GM13977 (cell line): ENCODE measurements at places on chromosomes 2 and 18.
A peak's percentile ranks its signal among the peaks of the same experiment; 100 is the strongest.

- DNase-seq, result no peak
These were observed 125.1 kb downstream of the TMEM200C start for GRCh38 chr18:5770176-5770575.

DNA sequence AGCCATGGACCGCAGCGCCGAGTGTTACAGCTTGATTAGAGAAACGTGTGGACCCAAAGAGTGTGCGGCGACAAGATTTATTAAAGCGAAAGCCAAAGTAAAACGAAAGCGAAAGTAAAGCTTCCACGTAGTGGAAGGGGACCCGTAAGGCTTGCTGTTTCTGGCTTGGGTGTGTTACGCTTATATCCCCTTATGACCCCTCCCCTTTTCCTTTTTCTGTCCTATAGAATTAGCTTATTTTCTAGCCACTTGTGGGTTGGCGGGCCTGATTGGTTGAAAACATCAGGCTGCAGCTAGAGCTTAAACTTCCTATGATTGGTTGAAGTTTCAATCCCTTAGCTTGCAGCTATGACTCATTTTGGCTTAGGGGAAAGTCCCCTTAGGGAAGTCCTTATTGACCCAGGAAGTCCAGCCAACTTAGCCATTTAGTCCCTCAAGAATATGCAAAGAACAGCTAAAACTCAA is 969.7 kb downstream of the DCDC2C start:
- DNase-seq, result no peak

GRCh38 chr2:198052741-198053140 is 248.3 kb downstream of the PLCL1 start:
- DNase-seq, result no peak

- DNase-seq, result no peak
These were observed 83.2 kb downstream of the CTIF start for GRCh38 chr18:48621815-48622555.

DNA sequence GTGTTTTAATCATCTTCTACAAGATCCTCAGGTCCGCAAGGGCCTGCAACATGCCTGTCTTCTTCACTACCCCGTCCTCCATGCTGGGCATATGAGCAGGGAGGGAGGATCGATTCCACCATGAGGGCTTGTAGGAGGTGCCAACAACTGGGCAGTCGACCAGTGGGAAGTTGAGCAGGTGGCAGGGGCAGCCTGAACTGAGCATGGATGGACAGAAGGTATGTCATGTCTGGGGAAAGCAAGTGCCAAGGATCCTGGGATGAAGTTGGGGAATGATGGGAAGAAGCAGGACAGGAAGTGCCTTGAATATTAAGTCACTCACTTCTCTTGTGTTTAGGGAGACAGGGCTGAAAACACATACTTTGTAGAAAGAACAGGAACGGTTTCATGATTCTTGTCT is 44.7 kb downstream of the CTIF start:
- no peak for DNase-seq

GRCh38 chr18:13823707-13824395 is at the start of gene MC5R:
MC5R (plus strand) TSS chr18:13824149; CDS start chr18:13825766, 1,617 bp downstream.
- DNase-seq, result peak; percentile 93

- no peak for DNase-seq
These were observed 78.6 kb downstream of the RFTN2 start for GRCh38 chr2:197596766-197597165.

GRCh38 chr2:218438596-218438995 is 19.7 kb downstream of the VIL1 start:
- DNase-seq, result no peak

DNA sequence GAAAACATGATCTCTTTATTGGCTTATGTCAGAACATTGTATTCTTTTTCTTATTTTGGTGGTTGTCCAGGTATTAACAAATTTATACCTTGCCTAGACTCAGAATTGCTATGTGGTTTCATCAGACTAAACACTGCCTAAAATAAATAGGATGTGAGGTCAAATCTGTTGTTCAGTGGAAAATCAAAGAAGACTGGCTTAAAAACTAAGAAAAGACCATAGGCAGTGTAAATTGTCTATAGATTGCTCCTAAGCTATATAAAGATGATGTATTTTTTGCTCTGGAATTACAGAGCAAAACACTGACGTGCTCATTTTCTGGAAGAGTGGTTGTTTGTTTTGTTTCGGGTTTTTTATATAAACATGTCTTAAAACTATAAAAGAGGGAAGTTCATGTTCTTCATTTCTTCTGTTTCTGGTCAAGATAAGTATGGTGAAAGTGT is 266.0 kb downstream of the ALPK2 start:
- no peak for DNase-seq

DNA sequence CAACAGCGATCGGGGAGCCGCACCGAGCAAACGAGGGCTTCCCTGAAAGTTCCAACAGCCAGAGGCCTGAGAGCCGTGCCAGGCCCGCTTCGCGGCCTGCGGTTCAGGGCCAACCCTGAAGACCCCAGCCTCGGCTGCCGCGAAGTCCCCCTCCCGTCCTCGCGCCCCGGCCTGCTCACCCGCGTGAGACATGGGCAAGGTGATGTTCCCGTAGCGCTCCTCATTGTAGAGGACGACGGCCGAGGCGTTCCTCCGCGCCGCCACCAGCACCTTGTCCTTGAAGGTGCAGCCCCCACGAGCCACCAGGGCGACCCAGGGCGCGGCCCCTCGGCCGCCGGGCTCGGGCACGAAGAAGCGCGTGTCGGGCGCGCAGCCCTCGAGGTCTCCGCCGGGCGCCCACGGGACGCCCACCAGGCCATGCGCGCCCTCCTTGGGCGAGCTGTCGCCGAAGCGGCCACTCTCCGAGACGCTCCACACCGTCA is 510 bp downstream of the RNF149 start:
- DNase-seq, result peak; percentile 58

DNA sequence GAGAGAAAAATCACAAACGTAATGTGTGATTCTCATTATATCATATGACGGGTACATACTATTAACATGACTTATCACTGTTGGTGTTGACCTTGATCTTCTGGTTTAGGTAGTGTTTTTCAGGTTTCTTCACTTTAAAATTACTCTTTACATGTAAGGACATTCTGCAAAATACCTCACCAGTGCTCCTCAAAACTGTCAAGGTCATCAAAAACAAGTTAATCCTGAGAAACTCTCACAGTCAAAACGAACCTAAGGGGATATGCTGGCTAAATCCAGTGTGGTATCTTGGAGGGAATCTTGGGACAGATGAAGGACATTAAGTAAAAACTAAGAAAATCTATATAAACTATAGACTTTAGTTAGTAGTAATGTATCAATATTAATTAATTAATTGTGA is 499.8 kb downstream of the IRS1 start:
- no peak for DNase-seq

DNA sequence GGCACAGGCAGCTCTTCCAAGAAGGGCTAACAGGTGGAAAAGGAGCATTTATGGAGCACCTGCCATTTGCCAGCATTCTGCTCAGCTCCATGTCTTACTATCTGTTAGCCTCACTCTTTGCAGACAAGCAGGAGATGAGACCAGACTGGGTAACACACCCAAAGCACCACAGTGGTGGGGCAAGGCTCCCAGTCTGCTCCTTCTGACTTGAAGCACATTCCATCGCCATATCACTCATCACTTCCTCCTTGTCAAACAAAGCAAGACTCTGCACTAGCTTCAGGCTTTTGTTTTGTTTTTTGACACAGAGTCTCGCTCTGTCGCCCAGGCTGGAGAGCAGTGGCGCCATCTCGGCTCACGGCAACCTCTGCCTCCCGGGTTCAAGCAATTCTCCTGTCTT is 182.8 kb downstream of the MGAT5 start:
- no peak for DNase-seq

- DNase-seq, result no peak
These were observed 59.1 kb downstream of the NCK2 start for GRCh38 chr2:105803773-105804172.

DNA sequence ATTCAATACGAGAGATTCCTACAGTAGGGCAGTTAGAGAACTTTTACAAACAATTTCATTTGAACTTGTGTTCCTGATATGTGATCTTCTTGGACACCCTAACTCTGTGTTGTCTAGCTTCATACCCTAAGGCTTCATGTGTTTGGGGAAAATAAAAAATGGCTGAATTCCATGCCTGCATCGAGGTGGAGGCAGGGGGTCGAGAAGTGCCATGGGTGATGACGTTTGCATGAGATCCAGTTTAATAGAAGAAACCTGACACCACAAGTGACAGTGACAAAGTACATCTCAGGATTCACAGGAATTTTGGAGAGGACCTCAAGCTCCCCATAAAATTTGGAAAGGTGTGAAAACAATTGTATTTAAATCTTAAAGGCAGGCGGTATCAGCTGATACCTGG is 169.2 kb upstream of the NABP1 start:
- DNase-seq, result no peak

GRCh38 chr18:25724121-25724520 is 366.3 kb downstream of the SS18 start:
- DNase-seq, result no peak

GRCh38 chr18:47917923-47918610 is 12.4 kb downstream of the SMAD2 start:
- DNase-seq, result no peak

GRCh38 chr2:28161466-28161865 is 231.2 kb upstream of the FOSL2 start:
- no peak for DNase-seq

GRCh38 chr2:210072922-210073509 is 70.6 kb downstream of the RPE start:
- DNase-seq, result peak; percentile 18

GRCh38 chr2:54555318-54555837 is 99.3 kb downstream of the SPTBN1 start:
- DNase-seq, result no peak

DNA sequence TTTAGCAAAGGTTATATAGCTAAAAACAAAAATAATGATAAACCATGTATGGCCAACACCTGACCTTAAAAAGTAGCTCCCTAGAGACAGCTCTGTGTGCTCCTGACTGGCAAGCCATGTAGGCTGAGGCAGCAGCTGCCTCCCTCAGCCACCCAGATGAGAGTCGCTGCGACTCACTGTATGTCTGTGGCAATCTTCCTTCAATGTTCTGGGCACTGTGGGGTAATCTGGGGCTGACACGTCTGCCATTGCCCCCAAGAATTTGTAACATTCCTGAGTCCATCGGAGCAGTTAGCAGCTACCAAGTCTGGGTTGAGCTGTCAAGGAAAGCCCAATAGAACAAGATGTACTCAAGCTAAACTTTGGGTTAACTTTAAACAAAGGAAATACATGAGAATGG is 106.4 kb upstream of the DAPL1 start:
- no peak for DNase-seq

- DNase-seq, result peak; percentile 76
These were observed 154.3 kb downstream of the EIPR1 start for GRCh38 chr2:3223080-3223923.

GRCh38 chr2:99648178-99648844 is 158.5 kb upstream of the REV1 start:
- no peak for DNase-seq

DNA sequence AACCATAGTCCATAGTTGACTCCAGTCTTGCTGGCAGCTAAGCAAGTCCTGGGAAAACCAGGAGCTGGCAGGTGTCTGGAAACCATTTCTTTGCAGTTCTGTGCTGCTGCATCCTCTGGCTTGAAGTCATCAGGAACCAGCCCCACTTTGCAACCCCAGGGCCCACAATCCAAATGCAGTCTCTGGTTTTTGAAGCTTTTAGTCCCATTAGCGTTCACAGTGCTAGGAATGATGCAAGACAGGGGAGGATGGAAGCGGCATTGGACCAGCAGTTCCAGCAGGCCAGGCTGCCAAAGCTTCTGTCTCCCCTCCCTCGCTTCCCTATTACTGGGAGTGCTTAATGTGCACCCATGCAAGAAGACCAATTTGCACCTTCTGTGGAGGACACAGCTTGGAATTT is 106.4 kb downstream of the ZBTB7C start:
- DNase-seq, result no peak

DNA sequence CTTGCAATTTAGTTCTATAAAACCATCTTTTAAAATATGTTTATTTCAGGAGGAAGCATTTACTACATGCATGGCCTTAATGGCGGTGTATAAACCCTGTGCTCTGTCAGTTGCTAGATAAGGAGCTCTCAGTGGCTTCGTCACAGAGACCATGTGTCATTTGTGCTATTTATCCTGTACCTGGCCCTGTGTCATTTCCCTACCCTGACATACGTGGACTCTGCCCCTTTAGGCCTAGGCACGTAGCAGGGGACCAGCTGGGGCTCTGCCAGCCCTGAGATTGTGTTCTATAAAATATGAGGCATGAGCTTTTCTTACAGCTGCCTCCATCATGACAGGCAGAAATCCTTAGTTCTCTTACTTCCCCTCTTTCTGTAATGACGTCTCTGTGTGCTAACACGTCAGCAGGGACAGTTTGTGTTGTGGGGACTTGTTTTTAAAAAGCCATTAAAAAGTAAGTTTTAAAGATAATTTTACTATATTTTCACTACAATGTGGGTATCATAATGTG is 88.0 kb downstream of the ITGB1BP1 start:
- DNase-seq, result no peak

GRCh38 chr2:126837966-126838715 is 60.5 kb upstream of the TEX51 start:
- DNase-seq, result no peak

DNA sequence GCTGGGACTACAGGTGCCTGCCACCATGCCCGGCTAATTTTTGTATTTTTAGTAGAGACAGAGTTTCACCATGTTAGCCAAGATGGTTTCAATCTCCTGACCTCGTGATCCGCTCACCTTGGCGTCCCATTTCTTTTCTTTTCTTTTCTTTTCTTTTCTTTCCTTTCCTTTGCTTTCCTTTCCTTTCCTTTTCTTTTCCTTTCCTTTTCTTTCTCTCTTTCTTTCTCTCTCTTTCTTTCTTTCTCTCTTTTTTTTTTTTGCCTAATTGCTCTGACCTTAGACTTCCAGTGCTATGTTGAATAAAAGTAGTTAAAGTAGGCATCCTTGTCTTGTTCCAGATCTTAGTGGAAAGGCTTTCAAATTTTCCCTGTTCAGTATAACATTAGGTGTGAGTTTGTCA is 41.0 kb upstream of the REEP1 start:
- no peak for DNase-seq

GRCh38 chr2:151289972-151290866 is 751 bp upstream of the NMI start:
- DNase-seq, result peak; percentile 38

- DNase-seq, result peak; percentile 38
These were observed 267.7 kb downstream of the PRKCE start for GRCh38 chr2:45919160-45919650.

DNA sequence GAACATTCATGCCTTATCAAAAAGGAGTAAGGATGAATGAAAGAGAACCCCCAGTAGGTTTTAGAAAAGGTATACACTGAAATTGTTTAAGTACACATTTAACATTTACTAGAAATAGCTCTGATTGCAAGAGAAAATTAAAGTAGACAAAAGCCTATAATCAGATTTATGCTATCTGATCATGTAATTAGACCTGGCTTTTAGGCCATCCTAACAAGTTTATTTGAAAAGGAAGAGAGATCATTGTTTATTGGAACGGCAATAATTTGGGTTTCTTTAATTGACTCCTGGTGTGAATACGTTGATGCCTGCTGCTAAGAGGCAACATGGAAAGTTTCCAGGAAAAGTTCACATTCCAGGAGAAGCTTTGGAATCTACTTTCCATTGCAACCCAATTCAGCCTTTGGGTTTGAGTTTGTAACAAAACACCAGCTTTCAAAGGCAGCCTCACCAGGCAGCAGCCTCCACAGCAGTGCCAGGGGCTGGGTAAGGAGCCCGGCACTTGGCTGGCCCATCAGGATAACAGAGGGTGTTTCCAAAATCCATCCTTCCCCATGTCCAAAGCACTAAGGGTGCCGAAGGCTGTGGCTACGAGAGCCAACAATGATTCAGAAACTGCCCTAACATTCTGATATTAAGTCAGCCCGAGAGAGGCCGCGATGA is 18.0 kb downstream of the FZD7 start:
- no peak for DNase-seq
